Upper lobe of left lung (tissue), 6 donors: ENCODE measurements at places on chromosomes 13 and 19. TPM values are rescaled to one million over a fixed set of nuclear protein-coding genes. Genes with fewer than 3 reads are reported as not detected.

KLK10 gene
- total RNA-seq, result not detected

FREM2 gene
- 20.5 TPM for total RNA-seq

LIM2 gene
- total RNA-seq, result 0.29 TPM

DYRK1B gene
- 33.6 TPM for total RNA-seq

TMEM38A gene
- 6.5 TPM for total RNA-seq

INSR gene
- total RNA-seq, result 71.6 TPM

ENOX1 gene
- total RNA-seq, result 0.46 TPM

PLIN3 gene
- total RNA-seq, result 55.1 TPM

SRRM5 gene
- 2.1 TPM for total RNA-seq

PSG2 gene
- total RNA-seq, result not detected

SHISA7 gene
- not detected for total RNA-seq

FCER2 gene
- total RNA-seq, result not detected

ZIC5 gene
- total RNA-seq, result not detected

ISOC2 gene
- 37.2 TPM for total RNA-seq

ADPRHL1 gene
- total RNA-seq, result 6.3 TPM

ZNF208 gene
- total RNA-seq, result 9.4 TPM

ZNF296 gene
- total RNA-seq, result 1.5 TPM

N4BP2L1 gene
- total RNA-seq, result 15.0 TPM

LRFN3 gene
- 13.6 TPM for total RNA-seq

REEP6 gene
- 2.1 TPM for total RNA-seq

INSL3 gene
- total RNA-seq, result not detected

ZNF302 gene
- total RNA-seq, result 17.8 TPM

PLPP2 gene
- 14.9 TPM for total RNA-seq

NMRK2 gene
- not detected for total RNA-seq

AMER2 gene
- total RNA-seq, result not detected

RCBTB2 gene
- total RNA-seq, result 11.5 TPM

BCAM gene
- 277 TPM for total RNA-seq

ZNF8 gene
- total RNA-seq, result 4.5 TPM

ZNF813 gene
- total RNA-seq, result 8.4 TPM

LIG4 gene
- total RNA-seq, result 6.3 TPM
